ENCODE measurements at places on chromosomes 1 and 21.

GRCh38 chr1:52899445-52899894 is 22.1 kb downstream of the ECHDC2 start:
- DNase-seq = peak; percentile 26

DNA sequence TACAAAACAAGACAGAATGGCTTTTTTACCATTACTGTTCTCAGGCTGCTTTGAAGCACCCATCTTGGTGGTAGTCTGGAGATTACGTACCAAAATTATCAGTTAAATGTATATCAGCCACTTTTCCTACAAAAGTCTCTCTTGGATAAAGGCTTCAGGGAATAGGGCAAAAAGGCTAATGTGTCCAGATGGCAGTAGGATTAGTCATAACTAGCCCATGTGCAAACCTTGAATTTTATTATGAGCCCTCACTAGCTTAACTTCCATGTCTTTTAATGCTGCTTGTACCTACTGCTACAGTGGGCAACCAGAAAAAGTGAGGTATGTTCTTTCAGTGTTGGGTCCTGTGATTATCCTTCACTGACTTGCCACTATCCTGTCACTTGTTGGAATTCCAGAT is 51.0 kb downstream of the PLPPR4 start:
- DNase-seq = no peak

- DNase-seq = peak; percentile 72
Measured at GRCh38 chr1:7902478-7903085, 38.1 kb downstream of the TNFRSF9 start.

DNA sequence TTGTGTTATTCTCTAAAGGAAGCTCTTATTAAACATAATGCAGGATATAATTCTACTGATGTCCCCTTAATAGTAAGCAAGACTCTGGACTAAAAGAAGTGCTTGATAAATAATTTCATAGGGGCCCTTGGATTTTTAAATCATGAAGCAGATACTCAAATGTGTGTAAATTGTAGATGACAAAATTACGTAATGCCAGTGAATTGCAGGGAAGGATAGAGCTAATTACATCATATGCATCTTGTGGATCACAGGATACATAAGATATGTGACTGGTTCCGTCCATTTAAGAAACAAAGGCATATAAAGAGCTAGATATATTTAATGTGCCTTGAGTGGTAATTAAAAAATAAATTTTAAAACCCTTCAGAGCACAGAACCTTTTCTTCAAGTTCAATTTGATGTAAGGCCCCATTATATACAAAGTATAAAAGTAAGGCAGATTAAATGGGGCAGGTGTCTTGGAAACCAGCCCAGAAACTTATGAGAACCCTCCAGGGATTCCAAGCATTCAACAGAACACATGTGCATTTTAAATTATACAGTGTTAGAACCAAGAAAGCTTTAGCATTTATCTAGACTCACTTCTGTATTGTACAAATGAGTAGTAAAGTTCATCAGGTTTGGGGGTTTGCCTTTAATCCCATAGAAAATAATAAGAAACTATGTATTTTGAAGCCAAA is 190.4 kb downstream of the NCAM2 start:
- DNase-seq = no peak

DNA sequence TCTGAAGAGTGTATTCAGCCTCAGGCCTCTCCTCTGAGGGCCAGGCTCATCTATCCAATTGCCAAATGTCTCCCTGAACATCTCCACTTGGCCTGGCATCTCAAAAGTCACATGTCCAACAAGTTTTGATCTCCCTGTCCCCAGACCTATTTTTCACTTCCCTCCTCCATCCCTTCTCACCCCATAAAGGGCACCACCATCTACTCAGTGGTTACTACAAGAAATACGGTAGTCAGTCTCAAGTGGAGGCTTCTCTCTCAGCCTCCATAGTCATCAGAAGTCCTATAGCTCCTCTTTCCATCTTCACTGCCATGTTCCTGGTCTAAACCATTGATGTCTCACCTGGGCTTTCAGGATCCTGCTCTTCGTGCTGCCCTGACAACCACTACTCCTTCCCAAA is 82.5 kb upstream of the EDN2 start:
- DNase-seq = no peak

- peak; percentile 24 for DNase-seq
Measured at GRCh38 chr1:1943834-1944570, 24.9 kb upstream of the TMEM52 start.

Measured in inflammatory macrophage (primary cell).